RKO (cell line): ENCODE measurements at places on chromosomes 1 and 21.

DNA sequence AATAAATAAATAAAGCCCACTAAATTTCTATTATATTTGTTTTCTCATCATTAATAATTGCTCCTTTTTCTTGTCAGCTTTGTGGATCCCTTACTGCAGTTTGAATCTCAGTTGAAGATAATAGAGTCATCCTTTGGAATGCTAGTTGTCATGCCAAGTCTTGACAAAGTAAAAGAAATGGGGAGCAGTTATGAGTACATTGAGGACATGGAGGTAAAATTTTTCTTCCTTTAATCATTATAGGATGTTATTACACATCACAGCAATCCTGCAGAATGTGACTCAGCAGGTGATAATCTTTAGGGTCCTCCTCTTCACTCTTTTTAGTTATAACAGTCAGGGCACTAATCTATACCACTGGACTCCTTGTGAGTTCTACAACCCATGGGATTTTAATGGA is 24.1 kb downstream of the MROH9 start:
- DNase-seq, result peak; percentile 22

GRCh38 chr1:98102345-98103030 is 181.7 kb upstream of the DPYD start:
- DNase-seq, result no peak

- DNase-seq, result no peak
These were observed 268.6 kb downstream of the KAZN start for GRCh38 chr1:14866911-14867612.

DNA sequence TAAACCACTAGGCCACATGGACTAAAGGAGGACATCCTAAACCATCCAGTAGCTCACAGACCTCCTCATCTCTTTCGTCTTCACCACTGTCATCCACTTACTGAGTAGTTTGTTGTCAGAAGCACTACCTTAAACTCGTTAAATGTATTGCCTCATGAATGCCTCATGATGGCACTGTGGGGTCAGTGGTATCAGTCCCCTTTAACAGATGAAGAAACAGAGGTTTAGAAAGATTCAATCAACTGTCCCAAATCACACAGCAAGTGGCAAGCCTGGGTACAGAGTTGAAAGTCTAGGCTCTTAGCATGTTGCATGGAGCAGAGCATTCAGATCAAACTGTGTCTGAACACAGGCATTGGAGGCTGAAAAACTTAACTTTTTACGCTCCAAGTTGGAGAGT is 183.6 kb upstream of the KIAA0040 start:
- peak; percentile 53 for DNase-seq

DNA sequence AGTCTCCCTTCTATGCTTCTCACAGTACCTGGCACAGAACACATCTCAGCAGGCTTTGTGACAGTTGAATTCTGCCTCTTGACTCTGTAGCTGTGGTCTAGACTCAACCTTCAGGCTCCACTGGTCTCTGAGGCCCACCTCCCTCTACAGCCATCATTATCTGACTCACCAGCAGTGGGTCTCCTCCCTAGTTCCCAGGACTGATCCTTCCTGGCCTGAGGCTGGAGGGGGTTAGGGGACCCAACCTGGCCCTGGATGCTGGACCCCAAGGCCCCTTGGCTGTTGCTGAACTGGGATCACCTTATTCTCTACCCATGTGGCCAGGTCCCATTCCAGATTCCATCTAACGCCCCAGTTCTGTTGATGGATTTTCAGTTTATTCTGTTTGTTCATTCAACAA is 43.1 kb upstream of the FOXO6 start:
- no peak for DNase-seq

DNA sequence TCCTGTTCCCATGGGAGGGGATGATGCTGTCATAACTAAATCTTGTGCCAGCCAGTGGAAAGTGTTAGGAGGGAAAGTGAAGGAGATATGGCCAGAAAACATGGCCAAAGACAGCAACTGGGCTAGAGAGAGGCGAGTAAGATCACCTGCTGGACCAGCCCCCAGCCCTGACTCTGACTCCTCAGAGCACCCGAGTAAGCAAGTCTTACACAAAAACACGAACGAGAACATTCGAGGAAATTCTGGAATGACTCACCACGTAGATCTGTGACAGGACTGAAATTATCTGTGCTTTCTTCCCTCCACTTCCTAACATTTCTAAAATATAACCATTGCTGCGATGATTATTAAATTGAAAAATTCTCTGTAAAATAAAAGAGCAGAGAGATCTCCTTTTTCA is 9.2 kb downstream of the ZNF496 start:
- DNase-seq, result no peak

DNA sequence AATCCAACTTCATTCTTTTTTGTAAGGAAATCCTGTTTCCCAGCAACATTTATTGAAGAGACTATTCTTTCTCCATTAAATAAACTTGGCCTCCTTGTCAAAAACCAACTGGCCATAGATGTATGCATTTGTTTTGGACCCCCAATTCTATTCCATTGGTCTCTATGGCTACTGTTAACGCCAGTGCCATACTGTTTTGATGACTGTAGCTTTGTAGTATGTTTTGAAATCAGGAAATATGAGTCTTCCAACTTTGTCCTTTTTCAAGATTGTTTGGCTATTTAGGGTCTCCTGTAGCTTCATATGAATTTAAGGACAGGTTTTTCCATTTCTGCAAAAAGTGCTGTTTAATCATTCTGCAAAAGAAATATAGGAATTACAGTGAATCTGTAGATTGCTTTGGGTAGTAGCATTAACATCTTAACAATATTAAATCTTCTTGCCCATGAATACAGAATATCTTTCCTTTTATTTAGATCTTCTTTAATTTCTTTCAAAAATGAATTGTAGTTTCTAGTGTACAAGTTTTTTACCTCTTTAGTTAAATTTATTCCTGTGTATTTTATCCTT is 61.3 kb downstream of the ITGB3BP start:
- DNase-seq, result no peak

GRCh38 chr1:245407983-245408382 is 253.2 kb downstream of the KIF26B start:
- no peak for DNase-seq

DNA sequence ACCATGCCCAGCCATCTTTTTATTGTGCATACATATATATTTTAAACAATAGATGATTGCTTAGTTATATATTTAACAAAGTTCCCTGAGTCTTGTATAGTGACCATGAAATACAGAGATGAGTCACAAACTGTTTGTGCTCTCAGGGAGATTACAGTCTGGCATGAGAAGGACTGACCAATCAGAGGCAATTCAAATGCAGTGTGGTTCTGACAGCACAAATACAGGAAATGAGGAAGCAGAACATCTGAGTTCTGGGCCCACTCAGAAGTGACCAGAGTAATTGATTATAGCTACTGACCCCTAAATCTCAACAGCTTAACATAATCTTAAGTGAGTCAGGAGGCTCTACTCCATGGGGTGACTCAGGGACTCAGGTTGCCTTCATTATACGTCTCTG is 534.5 kb downstream of the OMA1 start:
- peak; percentile 19 for DNase-seq

DNA sequence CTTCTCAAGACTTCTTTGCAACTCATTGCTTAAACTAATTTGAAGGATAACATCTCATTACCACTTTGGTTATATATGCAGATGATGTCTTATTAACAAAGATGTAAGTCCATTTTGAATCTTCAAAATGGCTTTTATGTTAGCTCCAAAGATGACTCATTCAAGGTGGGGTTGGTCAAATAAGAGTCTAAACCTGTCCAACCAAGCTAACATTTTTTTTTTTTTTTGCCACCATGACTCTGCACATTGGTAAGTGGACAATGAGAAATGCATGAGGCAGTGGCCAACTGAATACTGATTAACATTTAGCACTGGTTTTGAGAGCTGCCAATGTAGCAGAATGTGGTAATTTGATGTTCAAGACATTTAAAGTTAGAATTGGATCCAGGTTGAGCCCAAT is 278 bp upstream of the KRTAP27-1 start:
- no peak for DNase-seq

DNA sequence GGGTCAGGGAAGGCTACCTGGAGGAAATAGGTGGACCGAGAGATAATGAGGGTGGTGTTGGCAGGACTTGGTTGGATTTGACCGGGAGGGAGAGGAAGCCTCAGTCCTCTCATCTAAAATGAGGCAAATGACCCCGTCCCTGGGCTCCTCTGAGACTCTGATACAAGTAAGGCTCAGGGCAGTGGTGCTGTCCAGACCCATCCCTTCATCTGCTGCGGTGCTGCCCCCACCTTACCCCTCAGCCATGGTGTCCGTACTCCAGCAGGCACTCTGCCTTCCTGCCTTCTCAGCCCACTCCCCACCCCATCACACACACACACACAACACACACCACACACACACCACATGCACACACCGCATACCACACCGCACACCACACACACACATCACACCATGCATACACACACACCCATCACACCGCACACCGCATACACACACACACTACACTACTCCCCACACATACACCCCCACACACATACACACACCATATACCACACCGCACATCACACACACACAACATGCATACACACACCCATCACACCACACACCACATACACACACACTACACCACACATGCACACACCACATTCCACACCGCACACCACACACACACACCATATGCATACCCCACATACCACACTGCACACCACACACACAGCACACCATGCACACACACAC is 29.4 kb upstream of the SLC26A9 start:
- no peak for DNase-seq

- peak; percentile 8 for DNase-seq
These were observed 200.4 kb downstream of the NRIP1 start for GRCh38 chr21:14864211-14865021.

GRCh38 chr1:91684481-91685196 is 184.0 kb downstream of the CDC7 start:
- DNase-seq, result no peak

DNA sequence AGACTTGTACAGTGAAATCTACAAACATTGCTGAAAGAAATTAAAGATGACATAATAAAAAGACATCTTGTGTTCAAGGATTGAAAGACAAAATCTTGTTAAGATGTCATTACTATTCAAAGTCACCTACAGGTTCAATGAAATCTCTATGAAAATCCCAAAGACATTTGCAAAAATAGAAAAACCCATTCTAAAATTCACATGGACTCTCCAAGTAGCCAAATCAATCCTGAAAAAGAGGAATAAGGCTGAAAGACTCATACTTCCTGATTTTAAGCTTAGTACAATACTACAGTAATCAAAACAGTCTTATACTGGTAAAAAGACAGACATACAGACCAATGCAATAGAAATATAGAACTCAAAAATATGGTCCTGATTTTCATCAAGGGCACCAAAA is 78.6 kb downstream of the PCSK9 start:
- no peak for DNase-seq

GRCh38 chr1:205441318-205441633 is 14.6 kb downstream of the BLACAT1 start:
- DNase-seq, result no peak
